ENCODE measurements at places on chromosomes 11 and 22.

DNA sequence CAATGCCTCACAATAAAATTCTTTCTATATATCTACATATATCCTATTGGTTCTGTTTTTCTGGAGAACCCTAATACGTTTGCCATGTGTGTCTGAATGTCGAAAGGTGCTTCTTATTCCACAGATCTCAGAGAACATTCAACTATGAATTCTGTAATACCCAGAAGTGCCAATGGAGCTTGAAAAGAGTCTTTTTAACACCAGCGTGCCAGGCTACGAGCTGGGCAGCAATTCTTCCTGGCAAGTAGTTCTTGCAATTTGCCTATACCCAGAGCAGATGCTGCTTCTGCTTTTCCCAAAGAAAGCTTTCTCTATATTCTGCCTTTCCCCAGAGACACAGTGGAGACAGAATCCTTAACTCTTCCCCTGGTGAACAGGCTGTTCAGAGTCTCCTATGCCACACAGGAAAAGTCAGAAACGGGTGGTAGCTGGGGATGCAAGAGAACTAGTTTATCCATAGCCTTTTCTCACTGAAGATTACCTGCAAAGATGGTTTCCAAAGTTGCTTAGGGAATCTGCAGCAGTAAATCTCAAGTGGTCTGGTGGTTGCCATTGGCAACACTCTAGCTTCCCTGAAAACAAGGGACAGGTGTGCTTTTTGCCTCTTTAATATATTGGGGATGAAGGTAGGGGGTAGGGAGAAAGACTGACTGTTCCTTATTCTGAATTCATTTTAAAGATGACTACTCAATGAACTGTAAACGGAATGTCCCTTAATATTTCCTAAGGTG is 16.8 kb upstream of the PAFAH1B2 start:
- peak; percentile 81 for DNase-seq

DNA sequence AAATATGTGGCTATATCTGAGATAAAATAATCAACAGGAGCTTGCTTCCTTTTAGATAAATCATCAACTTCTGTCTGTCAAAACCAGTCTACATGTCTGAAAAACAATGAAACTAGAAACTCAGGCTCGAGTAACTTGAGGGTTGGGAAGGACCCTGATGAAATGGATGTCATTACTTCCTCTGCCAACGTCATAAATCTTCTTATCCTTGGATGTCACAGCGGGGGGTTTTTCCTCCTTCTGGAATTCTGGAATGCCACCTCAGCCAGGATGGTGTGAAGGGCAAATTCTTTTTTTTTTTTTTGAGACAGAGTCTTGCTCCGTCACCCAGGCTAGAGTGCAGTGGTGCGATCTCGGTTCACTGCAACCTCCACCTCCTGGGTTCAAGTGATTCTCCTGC is 13.4 kb downstream of the LGR4 start:
- no peak for DNase-seq

GRCh38 chr11:67983951-67984350 is 19.9 kb downstream of the UNC93B1 start:
- no peak for DNase-seq

DNA sequence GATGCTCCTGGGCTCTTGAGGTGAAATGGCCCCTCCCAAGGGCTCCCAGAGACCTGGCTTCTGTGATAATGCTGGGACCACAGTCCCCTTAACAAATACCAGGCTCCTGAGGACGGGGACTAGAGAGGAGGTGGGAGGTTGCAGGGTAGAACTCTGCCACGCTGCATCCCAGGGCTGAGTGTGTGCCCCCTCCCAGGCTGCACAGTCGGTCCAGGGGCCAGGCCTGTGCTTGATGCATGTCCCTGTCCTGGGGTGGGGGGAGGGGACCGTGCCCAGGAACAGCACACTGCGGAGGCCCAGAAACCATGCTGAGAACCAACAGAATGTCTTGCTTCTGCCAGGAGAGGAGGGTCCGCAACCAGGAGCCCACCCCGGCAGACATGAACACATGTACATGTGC is 9.3 kb downstream of the CSF2RB start:
- no peak for DNase-seq

GRCh38 chr11:112878033-112878601 is 83.1 kb upstream of the NCAM1 start:
- no peak for DNase-seq

DNA sequence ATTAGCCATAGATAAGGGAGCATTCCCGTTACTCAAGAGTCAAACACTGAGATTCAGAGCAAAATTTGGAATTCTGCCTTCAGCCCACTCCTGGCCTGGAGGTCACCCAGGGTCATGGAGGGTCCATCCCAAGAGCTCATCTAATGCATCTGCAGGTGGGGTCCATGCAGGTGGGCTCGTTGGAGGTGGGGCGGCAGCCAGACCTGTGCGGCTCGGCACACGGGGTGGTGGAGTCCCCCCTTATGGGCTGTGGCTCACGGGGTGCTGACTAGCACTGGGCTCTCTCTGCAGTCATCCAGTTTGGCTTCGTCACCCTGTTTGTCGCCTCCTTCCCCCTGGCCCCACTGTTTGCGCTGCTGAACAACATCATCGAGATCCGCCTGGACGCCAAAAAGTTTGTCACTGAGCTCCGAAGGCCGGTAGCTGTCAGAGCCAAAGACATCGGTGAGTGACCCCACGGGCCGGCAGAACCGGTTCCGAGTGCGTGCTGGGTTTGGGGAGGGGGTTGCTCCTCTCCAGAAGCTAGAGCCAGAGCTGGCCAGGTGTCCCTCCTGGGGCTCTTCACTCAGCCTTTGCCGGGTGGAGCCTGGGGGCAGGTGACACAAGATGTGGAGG is 32.4 kb upstream of the FADD start:
- DNase-seq, result no peak

- no peak for DNase-seq
Measured at GRCh38 chr22:42177891-42178336, 47.3 kb upstream of the CYP2D6 start.

DNA sequence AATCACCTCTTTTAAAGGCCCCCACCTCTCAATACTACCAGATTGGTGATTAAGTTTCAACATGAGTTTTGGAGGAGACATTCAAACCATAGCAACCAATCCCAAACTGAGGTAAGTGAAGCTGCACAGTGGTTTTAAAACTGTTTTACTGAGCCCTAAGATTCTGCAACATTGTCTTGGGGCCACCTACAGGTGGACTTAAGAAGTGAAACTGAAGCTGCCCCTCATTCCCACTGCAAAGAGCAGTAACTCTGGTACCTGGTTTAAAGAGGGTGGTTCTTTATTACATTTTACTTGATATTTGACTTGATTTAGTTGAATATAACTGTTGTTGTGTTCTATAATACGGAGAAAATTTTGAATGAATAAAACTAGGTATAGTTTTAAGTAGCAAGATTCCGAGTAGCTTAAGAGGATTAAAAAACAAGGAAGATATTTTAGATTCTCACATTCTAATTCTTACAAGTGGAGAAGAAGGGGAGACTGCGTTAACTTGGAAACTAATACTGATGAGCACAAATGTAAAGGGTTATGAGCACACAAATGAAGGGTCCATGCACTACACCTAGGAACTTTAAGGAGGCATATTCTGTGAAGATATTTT is 26.7 kb downstream of the SYT9 start:
- no peak for DNase-seq

DNA sequence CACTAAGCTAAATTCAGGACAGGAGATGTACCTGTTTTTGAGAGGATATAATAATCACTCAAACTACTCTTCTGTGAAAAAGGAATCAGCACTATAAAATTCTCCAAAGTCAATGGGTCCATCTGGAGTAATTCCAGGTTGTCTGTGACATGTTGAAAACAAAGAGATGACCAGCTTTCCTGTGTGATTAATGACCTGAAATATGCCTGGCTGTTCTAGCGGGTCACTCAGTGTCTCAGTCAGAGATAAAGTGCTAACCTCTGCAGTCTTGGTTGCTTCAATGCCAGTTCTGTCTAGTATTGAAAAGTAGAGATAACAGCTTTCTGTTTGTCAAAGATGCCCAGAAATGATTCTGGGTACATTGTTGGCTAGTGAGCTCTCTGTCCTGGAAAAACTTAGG is 722.6 kb upstream of the TENM4 start:
- no peak for DNase-seq

GRCh38 chr22:49458708-49459099 is 369.0 kb downstream of the BRD1 start:
- no peak for DNase-seq

DNA sequence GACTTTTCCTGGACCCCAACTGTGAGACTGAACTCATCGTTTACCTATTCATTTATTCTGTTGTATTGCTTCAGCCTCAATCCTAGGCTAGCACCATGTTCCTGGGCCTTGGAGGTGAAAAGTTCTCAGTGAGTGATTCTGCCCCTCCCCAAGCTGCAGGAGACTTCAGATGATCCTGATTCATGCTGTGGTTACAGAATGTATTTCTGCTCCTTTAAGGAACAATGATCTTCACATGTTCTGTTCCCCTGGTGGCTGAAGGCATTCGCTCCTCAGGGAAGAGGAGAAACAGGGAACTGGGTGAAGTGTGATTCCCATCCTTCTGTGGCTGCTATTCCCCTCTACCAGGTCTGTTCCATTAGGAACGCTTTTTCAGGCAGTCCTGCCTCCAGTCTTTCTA is 2.4 kb downstream of the OR52E1 start:
- no peak for DNase-seq

DNA sequence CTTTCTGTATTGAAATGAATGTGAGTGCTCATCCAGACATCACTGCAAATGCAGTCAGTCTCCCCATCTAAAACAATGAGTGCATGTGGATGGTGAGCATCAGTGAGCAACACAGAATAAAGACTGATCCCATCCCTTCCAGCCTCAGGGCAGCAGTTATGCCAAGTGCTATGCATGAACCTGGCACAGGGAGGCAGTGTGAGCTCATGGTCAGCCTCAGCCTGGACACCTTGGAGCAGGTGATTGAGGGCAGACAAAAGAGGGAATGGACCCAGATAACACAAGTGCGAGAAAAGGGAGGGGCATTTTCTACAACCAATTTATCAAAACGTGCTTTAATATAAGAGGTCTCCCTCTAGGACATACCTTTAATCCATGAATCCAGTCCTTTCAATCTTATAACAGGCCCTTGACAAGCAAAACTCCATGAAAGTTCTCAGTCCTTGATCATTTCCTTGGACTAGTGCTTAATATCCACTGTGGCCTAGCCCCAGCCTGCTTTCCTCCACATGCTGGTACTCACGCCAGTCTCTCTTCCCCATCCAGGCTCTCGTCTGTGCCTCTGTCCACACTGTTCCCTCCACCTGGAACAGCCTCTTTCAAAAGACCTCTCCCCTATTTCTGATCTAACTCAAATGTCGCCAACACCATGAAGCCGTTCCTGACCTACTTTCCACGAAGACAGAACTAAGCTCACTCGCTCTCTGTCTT is 50.5 kb upstream of the LRRC55 start:
- no peak for DNase-seq

DNA sequence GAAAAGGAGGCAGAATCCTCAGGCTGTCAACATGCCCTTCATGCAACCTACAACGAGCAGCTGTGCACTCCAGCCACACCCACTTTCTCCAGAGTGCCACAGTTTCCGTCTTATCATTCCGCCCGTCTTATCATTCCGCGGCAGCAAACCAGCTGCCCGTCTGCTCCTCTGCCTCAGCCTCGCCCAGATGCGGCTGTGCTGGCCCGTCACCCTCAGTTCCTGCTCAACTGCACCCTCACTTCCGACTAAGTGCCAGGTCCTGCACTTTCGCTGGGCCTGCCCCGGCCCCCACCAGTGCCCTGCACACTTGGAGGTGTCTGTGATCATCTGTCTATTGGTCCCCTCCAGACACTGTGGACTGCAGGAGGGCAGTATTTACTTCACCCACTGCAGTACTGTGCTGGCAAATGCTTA is 43.7 kb downstream of the MICAL3 start:
- DNase-seq, result peak; percentile 13

GRCh38 chr22:50010676-50011446 is 1.7 kb downstream of the IL17REL start:
- DNase-seq, result no peak

GRCh38 chr22:20550851-20551744 is 43.7 kb downstream of the MED15 start:
- DNase-seq, result no peak

DNA sequence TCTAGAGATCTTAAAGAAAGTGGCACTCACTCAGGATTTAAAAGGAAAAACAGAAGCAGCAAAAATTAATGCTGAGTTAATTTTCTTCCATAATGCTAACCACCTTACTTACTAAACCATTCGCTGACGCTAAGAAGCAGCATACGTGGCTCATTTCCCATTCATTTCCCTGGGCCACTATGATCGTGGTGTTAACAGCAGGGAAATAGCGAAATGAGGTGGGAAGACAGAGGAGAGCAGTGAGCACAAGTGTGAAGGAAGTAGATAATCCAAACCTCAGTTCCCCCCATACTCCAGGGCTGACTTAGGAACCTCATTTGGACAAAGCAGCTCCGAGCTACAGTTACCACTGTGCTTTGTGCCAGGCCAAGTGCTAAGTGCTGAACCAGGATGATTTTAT is 723.2 kb downstream of the OPCML start:
- DNase-seq, result no peak

DNA sequence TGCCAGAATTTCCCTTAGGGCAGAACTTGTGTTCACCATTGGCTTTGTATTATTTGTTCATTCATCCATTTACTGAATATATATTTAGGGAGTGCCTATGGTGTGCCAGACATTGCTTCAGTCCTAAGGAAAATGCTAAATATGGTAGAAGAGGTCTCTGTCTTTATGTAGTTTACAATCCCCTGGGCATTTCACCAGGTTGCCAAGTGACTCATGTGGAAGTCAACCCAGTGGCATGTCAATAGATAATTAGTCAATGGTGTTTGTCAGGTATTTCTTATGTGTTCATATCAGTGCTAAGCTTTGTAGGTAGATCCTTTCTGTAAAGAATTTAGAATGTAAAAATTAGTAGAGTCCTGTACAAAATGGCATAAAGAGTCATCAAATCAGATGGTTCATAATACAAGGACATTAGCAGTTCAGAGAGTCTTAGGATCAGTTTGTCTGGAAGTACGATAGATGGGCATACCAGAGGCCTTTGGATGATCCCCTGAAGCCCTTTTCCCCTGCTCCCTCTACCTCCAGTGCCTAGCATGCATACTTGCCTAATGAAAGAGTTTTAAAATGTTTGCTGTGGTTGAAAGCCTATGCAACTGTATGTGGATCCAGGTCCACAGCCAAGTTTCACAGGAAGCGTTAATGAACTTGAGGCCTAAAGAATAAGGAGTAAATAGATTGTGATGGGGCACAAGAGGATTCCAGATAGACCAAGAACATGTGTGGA is 58.5 kb upstream of the SESN3 start:
- DNase-seq, result no peak

- DNase-seq, result no peak
Measured at GRCh38 chr11:65857500-65857852, 504 bp downstream of the CFL1 start.

- DNase-seq, result no peak
Measured at GRCh38 chr11:106326087-106326486, 248.6 kb downstream of the AASDHPPT start.
